ENCODE measurements at places on chromosomes 6 and 20. TPM values are rescaled to one million over a fixed set of nuclear protein-coding genes. Genes with fewer than 3 reads are reported as not detected.
A peak's percentile ranks its signal among the peaks of the same experiment; 100 is the strongest.

DOK5 gene
- total RNA-seq, result 0.26 TPM

SIRPB1 gene
- not detected for total RNA-seq

HTR1E gene
- total RNA-seq, result not detected

KHDC1 gene
- total RNA-seq, result 2.6 TPM

NOTCH4 gene
- total RNA-seq, result 151 TPM

DNA sequence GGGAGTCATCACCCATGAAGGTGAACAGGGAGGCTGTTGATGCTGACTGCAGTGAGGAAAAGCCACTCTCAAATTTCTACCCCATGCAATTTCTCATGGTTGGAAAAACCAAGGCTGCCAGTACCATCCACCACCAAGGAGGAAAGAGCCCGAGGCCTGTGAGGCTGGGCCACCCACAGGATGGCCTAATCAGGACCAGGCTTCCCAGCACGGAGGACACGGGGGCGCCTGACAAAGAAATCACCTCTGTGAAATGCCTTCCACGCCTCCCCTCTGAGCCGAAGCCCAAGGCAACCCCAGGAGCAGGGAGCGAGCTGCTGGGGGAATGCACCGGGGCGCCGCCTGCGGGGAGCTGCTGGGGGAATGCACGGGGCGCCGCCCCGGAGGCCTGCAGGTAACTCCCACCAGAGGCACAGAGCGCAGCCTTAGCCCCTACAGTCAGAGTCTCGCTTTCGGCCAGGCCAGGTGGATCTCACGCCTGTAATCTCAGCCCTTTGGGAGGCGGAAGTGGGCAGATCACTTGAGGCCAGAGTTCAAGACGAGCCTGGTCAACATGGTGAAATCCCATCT is 26.9 kb downstream of the FOXF2 start:
- DNase-seq, result no peak

- no peak for DNase-seq
These were observed 48.1 kb downstream of the PRL start for GRCh38 chr6:22248513-22249308.

DNA sequence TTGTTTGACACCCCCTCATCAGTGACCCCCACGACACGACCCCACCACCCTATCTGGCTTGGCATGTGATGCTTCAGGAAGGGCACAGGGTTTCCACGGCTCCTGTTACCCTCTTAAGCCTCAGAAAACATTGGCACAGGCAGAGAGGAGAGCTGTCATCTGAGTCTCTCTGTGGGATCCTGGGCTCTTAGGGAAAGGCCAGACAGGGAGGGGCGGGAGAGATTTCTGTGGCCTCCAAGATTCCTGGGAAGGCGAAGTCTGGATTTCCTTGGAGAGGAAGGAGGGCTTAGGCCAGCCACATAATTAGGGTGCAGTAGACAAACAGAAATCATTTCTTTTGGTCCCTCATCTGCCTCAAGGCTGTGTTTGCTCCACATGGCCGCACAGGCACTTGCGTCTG is 191.6 kb upstream of the SNX9 start:
- DNase-seq, result no peak

DNA sequence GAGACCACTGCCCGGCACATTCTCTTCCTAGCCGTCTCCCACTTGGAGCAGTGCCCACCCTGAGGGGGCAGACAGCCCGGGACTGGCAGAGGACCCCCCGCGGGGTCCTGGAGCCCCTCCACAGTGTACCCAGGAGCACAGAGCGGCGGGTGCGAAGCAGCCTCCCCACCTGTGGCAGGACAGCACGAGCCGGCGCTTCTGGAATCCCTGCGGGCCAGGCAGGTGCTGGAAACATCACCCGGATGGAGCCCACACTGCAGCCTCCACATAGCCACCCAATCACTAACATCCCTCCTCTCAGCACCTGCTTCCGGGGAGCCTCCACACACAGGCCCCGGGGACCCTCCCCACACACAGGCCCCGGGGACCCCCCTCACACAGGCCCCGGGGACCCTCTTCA is 18.7 kb downstream of the GATA5 start:
- DNase-seq, result no peak

- DNase-seq, result no peak
These were observed 95.8 kb upstream of the GCM1 start for GRCh38 chr6:53244399-53244931.

DNA sequence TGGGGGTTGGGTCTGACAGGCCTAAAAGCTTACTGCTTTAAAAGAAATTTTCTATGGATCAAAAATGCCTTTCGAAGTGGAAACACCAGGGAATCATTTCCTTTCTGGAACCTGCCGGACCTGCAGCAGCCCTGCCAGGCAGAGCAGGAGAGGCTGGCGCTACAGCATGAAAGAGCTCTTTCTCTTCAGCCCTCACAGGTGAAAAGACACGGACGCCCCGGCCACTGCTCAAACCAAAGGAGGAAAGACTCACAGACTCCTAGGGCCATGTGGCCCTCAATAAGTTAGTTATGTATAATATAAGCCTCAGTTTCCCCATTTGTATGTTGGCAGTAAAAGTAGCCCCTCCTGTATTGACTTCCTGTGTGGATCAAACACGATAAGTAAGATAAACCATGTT is 8.3 kb downstream of the SCML4 start:
- DNase-seq, result no peak

GRCh38 chr20:57582029-57582378 is 21.1 kb downstream of the PCK1 start:
- no peak for DNase-seq

GRCh38 chr6:14210077-14210476 is 92.5 kb downstream of the CD83 start:
- no peak for DNase-seq

- no peak for DNase-seq
These were observed 129.9 kb upstream of the COL21A1 start for GRCh38 chr6:56377295-56377694.

DNA sequence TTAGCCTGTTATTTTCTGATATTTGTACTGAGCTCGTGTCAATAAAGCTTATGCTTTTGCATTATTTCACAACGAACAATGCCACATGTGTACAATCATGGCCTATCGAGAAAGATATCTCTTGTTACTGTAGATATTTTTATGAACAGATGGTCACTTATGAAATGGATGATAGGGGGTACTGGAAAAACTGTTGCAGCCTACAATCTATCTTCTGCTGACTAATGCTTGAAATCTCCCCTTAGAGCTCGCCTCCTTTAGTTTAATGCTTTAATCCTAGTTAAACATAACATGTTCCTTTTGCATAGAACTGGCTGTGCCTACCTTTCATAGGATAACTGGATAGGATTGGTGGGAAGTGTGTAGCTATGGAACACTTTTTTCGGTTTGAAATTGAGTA is 296.2 kb downstream of the FARS2 start:
- DNase-seq, result no peak

GRCh38 chr6:152948150-152948768 is 34.6 kb downstream of the FBXO5 start:
- peak; percentile 12 for DNase-seq

DNA sequence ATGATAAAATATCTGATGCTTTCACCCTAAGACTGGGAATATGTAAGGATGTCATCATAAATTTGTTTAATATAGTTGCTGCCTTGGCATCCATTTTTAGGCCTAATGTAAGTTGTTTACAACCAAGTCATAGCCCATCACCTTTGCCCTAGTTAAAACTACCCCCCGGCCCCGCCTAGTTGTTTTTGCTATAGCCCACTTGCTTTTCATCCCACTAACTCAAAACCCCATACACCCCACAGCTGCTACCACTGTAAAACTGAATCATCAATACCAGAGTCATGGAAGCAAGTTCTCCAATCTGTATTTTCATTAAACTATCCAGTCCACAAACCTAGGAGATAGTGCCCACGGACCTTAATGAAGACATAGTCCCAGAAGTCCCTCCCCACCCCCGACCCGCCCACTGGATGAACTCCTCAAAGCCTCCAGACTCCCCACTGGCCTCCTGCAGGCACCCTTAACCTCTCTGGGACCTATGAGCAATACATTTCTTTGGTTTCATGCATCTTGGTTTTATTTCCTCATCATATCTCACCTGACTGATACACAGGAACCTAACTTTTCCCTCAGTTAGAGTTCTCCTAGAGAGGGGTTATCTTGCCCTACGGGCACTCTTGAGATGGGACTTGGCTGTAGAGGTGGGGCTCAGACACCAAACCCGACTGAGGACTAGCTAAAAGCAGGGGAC is 12.5 kb upstream of the ZDHHC14 start:
- DNase-seq, result no peak
